ENCODE measurements at places on chromosomes 13 and 19.

GRCh38 chr13:35984776-35985453, 146.3 kb downstream of the DCLK1 start:
- DNase-seq = peak; percentile 38

GRCh38 chr13:113090415-113090770, 15.2 kb upstream of the F7 start:
- no peak for DNase-seq

DNA sequence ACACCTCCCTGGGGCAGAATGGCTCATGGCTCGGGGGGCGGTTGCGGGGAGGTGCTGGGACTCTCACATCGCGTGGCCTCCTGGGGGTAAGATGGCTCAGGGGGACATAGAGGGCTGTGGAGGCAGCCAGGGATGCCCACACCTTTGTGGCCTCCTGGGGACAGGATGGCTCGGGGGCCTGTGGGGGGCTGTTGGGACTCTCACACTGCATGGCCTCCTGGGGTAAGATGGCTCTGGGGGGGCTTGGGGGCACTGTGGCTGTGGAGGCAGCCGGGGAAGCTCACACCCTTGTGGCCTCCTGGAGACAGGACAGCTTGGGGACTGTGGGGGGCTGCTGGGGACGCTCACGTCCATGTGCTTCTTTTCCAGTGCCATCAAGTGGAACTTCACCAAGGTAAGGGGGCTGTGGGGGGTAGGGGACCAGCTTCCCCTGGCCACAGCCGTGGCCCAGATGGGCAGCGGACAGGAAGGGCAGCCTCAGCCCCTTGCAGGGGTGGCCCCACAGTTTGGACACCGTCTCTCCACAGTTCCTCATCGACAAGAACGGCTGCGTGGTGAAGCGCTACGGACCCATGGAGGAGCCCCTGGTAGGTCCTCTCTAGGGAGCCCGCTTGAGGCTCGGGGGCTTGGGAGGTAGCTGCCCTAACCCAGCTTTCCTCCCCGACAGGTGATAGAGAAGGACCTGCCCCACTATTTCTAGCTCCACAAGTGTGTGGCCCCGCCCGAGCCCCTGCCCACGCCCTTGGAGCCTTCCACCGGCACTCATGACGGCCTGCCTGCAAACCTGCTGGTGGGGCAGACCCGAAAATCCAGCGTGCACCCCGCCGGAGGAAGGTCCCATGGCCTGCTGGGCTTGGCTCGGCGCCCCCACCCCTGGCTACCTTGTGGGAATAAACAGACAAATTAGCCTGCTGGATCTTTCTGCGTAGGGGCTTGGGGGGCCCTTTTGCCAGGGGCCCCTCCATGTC, 2.4 kb downstream of the GPX4 start:
- no peak for DNase-seq

DNA sequence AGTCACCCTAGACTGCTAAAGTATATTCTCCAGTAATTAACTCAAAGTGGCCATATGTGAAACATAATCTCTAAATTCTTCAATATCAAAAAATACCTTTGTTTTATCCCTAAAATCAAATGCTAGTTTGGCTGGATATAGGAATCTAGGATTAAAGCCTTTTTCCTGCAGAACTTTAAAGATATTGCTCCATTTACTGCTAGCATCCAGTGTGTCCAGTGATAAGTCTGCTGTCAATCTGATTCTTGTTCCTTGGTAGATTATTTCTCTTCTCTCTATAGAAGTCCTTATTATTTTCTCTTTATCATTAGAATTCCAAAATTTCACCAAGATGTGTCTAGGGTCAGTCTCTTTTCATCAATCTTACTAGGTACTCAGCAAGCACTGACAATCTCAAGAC, 384.6 kb downstream of the FGF14 start:
- DNase-seq = no peak

- no peak for DNase-seq
Observed at GRCh38 chr19:4052993-4053422, 13.7 kb downstream of the ZBTB7A start.

- DNase-seq = no peak
Observed at GRCh38 chr13:73273745-73274144, 214.9 kb downstream of the KLF5 start.

GRCh38 chr19:52665529-52665928, 27.4 kb upstream of the ZNF83 start:
- DNase-seq = no peak

- no peak for DNase-seq
Observed at GRCh38 chr19:1355568-1356507, 27.9 kb upstream of the NDUFS7 start.

GRCh38 chr19:17616961-17617806, 61.7 kb downstream of the COLGALT1 start:
- DNase-seq = no peak

GRCh38 chr19:36215276-36216123, 594 bp downstream of the ZNF146 start:
- DNase-seq = peak; percentile 5

DNA sequence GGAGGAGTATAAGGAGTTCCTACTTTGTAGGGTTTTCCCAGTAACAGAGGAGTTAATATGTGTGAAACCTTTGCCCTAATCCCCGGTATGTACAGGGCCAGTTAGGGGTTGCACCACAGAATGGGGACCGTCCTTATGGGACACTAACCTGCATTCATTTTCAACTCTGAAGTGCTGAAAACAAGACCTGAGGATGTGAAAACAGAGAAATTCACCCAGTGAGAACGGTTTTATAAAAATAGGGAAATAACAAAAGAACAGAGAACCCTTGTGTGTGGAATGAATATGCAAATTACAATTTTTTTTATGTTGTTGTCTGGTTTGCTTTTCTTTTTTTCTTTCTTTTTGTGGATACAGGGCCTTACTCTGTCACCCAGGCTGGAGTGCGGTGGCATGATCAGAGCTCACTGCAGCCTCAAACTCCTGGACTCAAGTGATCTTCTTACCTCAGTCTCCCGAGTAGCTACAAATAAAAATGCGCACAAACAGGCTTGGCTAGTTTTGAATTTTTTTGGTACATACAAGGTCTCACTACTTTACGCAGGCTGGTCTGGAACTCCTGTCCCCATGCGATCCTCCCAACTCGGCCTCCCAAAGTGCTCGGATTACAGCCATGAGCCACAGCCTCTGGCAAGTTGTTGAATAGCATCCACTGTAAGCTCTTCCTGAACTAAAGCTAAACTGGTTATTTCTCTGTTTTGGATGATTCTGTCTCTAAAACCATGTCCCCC, 10.6 kb downstream of the CLC start:
- DNase-seq = no peak

DNA sequence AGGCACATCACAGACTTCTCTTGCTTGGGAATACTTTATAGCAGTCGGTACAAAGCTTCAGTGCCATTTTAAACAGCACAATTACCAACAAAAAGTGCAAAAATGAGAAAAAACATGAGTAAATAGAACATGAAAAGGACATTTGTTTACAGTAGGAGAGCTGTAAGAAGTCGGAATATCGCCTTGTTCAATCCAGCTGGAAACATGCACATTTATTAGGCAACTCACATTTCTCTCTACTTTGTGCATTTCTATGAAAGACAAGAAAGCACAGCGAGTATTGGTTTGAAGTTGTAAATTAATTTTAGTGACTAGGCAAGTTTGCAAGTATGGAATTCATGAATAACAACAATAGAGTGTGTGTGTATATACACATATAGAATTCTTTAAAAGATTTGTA, 484.7 kb downstream of the DACH1 start:
- DNase-seq = no peak

DNA sequence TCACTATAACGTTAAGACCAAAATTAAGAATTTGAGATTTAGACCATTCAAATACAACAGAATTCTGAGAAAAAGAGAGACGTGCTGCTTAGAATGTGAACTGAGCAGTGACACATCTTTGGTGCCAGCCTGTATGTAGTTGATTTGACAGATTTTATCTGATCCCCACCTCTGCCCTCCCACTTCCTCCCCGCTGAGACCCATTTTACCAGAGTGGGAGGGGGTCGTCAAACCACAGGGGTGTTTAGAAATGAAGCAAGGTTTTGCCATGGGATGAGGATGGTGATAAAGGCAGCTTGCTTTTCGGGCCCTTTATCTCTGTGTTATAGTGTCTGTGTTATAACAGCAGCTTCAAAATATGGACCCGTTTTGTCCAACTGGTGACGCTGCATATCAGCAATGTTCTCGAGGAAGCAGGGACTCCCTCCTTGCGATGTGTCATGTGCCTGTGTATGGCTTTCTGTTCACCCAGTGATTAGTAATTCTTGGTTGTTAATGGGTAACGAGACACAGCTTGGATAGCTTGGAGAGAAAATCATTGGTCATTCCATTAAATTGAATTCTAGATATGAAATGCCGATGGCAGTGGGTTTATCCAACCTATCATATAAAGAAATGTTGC, 125.0 kb downstream of the HS6ST3 start:
- DNase-seq = no peak

All from NCI-H2029 (cell line).